ENCODE measurements at places on chromosomes 3 and 15. TPM values are rescaled to one million over a fixed set of nuclear protein-coding genes. Genes with fewer than 3 reads are reported as not detected.

Gene GCNT3
- polyA plus RNA-seq = 0.15 TPM

Gene TNFAIP8L3
- 9.3 TPM for polyA plus RNA-seq

DNA sequence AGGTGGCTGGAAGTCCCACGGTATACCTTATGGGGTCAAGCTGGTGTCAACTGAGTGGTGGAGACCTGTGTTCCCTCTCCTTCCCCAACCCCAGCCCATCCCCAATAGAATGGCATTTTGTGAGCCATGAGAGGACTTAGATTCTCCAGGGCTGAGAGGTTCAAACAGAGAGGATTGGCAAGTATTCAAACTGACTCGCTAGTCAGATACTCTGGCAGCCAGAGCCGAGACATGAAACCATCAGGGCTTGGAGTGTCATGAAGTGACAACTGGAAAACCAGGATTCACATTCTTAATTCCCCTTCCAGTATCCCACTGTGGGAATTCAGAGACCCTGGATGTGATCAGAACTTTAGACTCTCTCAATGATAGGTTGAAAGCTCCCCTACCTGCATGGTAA, 159.4 kb upstream of the SNTN start:
- no peak for DNase-seq

Gene CORO2B
- 1.2 TPM for polyA plus RNA-seq

Data from spleen (tissue), 13 donors.